ENCODE measurements at places on chromosomes 5 and 9.

DNA sequence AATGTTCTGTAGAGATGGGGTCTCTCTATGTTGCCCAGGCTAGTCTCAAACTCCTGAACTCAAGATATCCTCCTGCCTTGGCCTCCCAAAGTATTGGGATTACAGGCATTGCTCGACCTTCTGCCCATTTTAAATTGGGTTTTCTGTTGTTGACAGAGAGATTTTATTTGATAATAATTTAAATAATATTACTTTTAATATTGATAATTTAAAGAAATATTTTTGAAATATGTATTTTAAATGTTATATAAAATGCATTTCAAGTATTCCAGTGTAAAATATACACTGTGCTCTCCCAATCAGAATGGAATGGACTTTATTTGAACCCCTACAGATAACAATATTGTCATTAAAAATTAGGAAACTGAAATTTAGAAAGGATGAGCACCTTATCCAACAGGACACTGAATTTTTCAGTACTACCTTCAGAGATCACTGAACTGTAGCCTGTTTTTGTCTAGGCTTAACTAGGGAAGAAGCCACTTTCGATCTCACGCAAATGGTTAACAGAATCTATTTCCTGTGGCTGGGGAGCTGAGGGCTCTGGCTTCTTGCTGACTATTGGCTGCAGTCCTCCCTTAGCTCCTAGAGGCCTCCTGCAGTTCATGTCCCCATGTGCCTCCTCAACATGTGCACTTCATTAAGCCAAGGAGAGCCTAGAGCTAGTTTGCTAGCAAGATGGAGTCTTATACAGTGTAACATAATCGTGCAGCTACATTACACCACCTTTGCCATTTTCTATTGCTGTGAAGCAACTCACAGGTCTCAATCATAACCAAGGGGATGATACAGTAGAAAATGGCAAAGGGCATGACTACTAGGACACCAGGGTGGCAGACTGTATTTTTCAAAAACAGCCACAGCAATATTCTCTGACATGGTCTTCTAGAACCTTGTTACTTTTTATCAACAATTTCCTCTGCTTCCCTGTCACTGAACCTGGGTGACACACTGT is 150.0 kb downstream of the CDC42SE2 start:
- no peak for DNase-seq

DNA sequence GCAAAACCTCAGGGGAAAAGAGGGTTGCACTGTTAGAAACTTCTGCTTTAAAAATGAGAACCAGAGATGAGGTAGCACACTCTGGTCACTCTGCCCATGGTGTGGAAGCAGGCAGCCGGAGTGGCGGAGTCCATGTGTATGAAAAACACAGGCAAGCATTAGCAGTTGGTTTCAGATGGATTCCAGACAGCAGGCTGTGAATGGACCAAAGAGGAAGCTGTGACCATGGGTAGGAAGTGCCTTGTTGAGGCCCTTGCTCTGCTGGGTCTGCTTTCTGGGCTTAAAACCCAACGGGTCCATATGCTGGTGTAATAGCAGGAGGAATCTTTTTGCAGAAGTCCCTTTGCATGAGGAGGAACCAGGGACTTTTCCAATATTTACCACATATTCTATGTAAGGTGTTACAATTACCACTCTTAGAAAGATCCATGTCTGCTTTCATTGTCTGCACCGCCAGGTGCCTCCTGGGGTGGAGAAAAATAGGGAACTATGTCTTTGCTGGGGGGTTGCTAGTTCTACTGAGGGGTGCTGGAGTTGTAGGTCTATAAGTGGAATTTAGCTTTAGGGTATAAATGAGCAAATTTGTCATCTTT is 77.0 kb downstream of the ANKRD55 start:
- DNase-seq: no peak

DNA sequence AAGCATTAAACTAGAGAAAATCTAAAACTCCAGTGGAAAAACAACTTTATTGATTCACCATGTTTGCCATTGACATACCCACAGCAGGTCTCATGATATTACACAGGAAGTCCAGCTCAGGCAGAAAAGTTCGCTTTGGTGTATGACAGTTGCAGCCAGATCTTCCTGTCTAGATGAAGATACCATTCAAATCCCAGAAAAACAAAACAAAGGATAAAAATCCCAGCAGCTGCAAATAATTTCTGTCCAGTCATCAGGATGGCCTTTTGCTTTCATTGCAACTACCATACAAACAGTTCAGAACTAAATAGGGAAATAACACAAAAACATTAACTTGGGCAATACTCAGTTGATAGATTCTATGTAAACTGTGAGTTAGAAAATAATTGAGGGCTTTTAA is 136.0 kb upstream of the NREP start:
- DNase-seq: no peak

DNA sequence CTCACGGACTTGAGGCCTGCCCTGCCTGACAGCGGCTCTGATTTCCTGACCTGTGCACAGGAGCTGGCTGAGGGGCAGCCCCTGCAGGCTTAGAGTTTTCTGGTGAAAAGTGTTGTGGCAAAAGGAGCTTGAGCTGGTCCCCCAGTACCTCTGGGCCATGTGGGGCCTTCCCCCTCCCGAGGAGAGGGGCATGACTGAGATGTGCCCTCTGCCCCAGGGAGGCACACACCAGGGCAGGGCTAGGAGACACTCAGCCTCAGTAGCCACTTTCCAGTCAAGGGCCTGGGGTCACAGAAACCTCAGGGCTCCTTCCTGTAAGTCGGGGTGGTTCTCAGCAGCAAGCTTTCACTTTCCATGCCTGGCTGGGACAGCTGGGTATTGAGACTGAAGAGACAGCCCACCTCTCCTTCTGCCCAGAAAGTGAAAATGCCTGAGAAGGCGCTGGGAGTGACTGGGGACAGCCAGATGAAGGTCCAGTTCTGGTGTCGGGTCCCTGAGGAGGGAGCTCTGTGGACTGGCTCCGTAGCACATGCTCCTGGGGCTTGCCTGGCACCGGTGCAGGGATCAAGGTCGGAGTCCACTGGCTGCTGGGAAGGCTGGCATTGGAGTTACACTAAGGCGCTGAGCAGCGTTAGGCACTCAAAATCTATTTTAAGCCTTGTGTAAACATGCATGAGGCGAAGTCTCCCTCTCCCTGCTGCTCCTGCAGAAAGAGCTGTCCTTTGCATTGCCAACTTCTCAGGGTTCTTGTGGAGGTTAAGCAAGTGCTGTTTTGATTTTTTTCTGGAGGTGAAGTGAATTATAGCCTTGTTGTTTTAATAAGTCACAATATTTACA is 394.9 kb downstream of the GADD45G start:
- peak; percentile 31 for DNase-seq

DNA sequence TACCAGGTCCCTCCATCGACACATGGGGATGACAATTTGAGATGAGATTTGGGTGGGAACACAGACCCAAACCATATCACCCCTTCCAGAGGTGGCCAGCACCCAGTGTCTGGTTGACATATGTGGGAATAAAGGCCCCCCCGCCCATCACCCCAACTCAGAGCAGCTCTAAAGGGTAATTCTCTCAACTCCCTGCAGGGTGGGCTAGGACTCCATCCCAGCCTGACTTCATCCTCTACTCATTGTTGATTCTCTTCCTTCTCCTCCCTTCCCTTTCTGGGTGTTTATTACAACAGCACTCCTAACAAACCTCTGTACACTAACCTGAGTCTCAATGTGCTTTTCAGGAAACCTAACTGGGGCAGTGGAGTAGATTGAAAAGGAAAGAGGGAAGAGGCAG is 339.9 kb downstream of the ACTL7B start:
- no peak for DNase-seq

DNA sequence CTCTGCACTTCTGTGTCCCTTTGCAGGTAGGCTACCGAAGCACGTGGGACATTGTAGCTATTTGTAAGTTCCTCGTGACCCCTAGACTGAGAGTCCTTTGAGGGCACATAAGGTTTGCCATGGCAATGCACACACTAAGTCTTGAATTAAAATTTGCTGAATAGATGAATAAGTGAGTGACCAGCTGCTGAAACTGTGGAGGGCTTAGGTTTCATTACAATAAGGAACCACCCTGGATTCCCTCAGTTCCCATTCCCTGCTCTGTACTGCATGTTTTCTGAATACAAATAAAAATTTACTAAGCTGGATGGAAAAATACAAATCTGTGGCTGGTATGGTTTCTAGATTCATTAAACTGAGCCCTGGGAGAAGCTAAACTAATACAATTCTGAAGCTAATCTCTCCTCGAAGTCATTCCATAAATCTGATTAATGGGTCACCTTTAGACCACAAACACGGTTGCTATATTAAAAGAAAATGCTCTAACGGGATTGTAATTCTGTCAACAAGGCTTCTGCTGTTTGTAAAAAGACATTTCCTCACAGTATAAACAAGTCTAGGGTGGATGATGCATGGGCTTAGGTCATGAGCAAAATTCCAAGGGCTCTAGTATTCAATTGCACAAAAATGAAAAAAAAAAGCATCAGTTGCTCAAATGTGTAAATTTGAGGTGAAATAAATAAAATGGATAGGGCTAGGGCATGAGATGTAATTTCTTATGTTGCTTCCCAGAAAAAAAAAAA is 172.3 kb downstream of the ATP10B start:
- DNase-seq: no peak

DNA sequence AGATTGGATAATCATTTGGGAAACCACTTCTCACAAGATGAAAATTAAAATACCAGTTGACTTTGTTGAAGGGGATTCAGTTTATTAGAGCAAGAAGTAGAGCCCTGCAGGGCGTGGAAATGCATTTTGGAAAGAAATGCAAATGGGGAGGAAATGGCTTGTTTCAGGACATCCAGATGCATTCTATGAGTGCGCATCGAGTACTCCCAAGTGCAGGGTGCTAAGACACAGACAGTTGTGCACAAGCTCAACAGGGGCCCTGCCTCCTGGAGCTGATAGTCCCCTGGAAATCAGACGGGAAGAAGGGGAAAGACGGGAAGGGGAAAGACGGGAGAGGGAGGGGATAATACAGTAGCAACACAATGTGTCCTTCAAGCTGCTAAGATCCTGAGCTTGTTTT is 64.0 kb downstream of the NSUN2 start:
- DNase-seq: no peak

- no peak for DNase-seq
Observed at GRCh38 chr5:447501-447900, 4.5 kb downstream of the EXOC3 start.

DNA sequence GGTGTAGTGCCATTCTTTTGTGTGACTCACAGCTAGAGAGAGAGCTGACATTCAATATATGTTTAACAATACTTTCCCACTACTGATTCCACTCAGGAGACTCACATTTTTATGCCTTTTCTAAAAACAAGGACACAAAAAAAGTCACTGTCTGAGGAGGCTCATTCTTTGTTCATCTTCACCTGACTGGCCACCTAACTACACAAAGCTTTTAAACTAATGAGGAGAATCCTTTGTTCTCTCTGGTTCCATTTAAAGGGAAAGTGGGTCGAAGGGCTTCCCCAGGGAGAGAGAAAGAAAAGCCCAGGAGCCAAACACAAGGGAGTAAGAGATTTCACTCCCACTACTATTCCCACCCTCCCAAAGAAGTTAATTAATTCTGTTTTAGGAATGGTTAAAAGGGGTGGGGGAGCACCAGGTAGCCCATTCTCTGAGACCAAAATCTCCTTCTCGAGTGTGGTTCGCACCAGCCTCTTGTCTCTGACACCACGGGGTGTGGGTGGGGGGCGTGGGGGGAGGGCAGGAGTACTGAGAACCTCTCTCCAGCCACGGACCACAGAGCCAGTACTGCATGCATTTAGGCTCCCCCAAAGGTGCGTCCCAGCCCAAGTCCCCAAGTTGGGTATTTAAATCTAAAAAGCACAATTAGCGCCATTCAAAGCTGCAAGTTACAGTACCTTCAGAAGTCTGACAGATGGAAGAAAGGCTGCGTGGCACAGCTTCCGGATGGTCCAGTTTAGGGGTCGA is 747 bp downstream of the TRPM3 start:
- no peak for DNase-seq

DNA sequence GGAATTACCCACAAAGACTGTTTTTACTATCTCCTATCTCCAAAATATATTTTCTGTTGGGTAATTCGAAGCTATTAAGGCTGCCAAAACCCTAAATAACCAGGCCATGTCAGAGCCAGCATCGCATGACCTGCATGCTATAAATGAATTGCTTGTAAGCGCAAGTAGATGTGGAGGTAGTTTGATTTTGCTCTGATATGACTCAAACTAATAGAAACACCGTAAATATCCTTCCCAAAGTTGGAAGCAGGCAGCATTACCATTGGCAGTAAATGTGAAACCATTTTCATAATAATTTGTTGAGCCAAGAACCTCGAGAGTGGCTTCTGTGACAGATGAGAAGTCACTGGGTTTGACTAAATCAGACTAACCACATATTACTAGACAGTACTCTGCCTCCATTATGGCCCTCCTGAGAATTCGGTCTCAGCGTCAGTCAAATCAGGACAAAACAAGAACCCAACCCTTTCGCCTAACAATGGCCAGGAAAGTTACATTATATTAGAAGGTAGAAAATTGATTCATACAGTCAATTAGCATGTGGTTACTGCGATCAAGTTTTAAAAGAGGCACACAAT is 289.8 kb downstream of the SPOCK1 start:
- no peak for DNase-seq
